ENCODE measurements at places on chromosomes 3 and 15.
A peak's percentile ranks its signal among the peaks of the same experiment; 100 is the strongest.

DNA sequence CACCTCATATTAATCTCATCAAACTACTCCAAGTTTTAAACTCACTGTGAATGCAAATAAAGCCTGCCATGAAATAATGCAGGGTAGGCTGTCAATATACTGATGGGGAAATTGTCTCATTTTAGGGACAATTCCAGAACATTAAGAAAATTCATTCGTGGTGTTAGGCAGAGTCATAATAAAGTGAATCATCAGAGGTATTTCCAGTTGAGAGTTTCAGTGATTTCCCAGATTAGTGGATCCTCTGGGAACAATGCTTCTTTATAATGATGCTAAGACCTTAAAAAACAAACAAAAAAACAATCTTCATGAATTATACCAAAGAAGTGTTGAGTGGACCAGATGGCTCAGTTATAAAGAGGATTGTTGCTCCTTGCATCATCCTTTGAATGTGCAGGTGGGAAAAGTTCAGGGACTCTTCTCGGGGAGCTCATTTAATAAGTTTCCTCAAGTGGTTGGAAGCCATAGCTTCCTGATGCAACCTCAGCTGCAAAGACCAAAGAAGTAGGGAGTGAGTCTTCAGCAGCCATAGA is 360.9 kb upstream of the TRIM42 start:
- DNase-seq, result no peak

DNA sequence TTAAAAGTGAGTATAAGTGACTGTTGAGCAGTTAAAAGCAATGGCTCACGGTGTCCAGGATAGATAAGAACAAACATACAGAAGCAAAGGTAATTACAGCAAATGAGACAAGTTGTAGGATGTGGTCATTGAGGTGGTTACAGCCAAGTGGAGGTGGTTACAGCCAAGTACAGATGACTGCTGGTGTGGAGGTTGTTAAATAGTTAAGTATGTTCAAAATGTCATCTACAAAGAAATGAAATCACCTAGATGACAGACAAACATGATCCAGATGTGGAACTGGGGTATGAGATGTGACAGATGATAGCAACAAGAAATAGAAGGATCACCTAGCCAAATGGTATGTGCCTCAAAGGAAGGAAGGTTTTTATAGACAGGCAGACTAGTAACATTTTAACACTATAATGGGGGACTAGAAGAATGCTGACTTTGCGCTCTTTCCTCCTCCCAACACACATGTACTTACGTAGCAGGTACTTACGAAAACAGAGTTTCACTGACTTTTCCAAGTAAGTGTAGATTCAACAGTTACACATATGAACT is 6.8 kb upstream of the ANKRD28 start:
- peak; percentile 12 for DNase-seq

DNA sequence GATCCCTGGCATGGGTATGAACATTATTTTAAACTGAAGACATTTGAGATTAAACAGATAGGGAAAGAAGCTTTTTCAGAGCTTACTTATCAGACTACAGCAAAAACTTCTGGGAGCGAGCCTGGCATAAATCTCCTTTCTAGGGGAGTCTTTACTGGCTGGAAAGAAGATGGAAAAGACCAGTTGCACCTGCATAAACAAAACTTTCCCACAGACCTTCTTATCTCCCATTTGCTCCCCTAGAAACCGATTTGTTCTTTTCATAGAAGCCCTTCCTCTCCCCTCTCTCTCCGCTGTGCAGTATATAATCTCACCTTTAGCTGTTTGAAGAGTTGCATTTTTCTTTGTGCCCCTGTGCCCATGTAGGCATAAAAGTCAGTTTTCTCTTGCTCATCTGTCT is 93.2 kb downstream of the CHRNA7 start:
- no peak for DNase-seq

DNA sequence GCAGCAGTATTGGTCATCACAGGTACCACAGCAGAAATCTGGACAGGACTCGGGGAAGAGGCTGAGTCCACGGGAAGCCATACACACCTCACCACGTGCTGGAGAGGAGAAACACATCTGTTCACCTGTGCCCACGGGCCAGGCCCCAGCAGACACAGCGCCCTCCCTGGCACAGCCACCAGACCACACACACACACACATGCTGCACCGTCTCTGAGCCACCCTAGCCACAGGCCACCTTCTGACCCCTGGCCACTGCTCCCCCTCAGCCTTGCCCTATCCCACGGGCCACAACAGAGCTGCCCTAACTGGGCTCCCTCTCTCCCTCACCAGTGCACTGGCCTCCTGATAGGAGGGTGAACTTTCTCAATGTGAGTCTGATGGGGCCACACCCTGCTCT is 2.8 kb downstream of the SHISA5 start:
- no peak for DNase-seq

- no peak for DNase-seq
Measured at GRCh38 chr15:72379856-72380430, 4.1 kb upstream of the HEXA start.

DNA sequence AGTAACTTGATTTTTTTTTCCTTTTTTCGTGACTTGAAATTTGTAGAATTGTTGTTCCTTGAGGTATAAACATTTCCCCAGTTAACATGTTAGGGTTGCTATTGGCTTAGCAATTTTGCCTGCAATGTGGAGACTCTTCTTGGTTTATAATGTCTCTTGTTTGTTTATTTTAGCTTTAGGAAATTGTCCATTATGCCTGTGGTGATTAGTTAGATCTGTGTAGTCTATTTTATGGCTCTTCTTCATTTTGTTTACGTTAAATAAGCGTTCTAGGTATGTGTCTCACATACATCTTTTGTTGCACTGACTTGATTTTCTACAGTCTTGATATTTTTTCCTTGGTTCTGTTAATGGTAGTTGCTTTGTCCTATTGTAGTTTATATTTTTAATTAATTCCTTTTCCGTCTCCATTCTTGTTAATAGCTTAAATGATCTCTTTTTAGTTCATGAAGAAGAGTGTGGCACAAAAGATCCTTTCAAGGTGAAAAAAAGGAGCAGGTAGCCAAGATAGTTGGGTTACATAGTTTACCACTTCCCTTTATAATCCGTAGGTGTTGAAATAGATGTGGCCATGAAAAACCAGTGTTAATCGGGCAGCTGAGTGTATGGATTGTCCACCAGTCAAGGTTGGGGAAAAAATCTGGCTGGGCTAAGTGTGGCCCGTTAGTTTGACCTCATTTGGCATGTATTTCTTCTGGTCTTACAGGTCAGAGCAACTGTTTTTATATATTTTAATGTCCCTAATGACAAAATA is 12.1 kb downstream of the IQGAP1 start:
- no peak for DNase-seq

DNA sequence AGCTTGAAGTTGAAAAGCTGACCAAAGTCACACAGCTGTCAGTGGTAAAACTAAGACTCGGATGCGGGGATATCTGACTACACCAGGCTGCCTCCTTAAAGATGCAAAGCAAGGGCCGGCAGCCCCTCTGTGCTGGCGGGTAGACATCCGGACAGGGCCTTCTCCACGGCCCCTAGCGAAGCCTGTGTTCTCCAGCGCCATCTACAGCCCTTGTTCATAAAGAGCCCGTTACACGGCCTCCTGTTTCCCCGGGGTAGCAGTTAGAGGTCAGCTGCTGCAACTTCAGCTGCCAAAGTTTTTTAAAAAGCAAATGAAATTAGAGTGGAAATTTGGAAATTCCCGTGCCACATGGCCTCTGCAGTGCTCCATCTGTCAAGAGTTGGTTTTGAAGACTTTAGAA is 383.0 kb downstream of the TBL1XR1 start:
- peak; percentile 73 for DNase-seq

DNA sequence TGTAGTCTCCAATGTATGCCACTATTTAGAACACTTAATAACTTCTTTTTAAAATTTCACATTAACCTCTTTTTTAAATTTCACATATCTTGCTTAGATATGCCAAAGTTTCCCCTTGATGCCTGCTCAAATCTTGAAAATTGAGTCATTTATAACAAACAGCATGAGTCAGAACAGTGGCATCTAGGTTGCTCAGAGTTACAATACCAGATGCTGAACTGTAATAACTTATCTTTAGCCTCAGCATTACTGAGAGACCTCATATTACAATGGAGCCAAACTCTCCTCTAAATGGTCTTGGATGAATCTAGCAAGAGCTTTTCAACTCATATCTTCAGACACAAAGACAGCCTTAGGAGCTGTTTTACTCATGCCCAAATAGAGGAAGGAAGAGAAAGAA is 439.3 kb upstream of the ARPP21 start:
- peak; percentile 83 for DNase-seq

- DNase-seq, result no peak
Measured at GRCh38 chr15:32833379-32833821, 115.6 kb downstream of the GREM1 start.

- DNase-seq, result no peak
Measured at GRCh38 chr15:96693990-96694517, 363.6 kb downstream of the NR2F2 start.

GRCh38 chr3:54941690-54942362 is 14.0 kb upstream of the LRTM1 start:
- DNase-seq, result no peak

DNA sequence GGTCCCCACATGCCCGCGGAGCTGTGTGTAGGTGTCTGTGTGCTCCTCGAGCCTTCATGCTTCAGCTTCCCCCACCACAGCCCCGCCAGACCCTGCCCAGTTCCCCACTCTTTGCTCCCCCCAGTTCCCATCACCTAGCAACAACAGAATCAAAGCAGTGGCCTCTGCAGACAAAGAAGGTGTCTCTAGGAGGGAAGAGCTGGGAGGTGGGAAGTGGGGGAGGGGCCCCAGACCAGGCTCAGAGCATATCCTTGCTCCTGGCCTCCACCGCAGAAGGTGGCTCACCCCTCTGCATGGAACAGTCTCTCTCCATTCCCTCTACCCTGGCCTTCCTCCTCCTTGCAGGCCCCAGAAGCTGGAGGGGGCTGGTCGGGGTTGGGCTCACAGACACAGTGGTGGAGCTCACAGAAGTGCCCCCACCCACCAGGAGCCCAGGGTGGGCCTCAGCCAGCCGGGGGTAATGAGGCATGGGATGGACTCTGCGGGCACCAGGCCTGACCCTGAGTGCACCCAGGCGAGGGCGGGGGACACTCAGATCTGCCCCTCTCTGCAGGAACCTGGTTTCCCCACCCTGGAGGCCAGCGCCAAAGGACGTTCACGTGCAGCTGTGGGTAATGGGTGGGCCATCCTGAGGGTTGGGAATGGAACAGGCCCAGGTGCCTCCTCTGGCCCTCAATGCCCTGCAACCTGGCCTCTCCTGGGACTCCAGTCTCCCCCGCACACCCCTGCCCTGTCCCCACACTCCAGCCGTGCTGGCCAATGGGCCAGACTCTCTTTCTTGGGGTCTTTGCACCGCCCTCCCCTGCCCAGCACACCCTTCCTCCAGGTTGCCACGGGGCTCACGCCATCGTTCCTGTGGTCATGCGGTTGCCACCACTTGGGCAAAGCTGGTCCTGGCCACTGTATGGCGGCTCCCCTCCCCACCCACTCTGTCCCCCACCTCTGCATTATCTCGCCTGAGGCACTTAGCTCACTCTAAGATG is 53.4 kb downstream of the TPRA1 start:
- no peak for DNase-seq

- no peak for DNase-seq
Measured at GRCh38 chr3:7962301-7962700, 539.3 kb upstream of the LMCD1 start.

- no peak for DNase-seq
Measured at GRCh38 chr15:71733122-71733521, 77.2 kb upstream of the NR2E3 start.

DNA sequence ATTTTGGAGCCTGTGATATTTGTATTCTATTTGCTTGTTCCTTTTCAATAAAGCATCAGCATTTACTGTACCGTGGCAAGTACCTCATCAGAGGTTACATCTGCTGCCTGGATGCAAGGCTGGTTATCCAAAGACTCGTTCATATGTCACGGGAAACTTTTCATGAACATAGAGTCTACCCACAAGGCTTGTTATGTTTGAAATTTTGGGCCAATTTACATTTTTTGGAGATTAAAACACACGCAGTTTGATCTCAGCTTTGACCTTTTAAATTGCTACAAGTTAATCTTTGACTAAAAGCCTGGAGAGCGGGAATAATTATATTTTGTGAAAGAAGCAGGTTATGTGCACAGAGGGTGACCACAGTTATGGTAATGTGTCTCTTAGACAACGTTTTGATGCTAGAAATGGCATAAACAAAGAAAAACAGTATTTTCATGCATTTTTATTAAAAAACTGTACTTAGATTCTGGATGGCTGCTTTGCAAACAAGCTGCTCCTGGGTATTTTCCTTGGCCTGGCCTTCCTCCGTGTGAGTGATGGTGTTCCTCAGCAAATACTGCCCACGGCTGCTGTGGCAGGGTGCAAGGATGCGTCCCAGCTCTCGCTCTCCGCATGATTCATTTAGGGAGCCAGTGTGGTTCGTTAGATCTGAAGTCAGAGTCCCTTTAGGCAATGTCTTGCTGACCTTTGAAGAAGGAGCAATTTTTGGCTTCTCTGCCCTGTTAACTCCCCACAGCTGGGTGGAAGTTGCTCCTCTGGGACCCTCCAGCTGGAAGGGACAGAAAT is 27.1 kb downstream of the CHST2 start:
- peak; percentile 33 for DNase-seq

GRCh38 chr3:14170531-14171159 is 7.8 kb downstream of the XPC start:
- no peak for DNase-seq

- peak; percentile 74 for DNase-seq
Measured at GRCh38 chr3:138049157-138049919, 39.4 kb downstream of the CLDN18 start.

DNA sequence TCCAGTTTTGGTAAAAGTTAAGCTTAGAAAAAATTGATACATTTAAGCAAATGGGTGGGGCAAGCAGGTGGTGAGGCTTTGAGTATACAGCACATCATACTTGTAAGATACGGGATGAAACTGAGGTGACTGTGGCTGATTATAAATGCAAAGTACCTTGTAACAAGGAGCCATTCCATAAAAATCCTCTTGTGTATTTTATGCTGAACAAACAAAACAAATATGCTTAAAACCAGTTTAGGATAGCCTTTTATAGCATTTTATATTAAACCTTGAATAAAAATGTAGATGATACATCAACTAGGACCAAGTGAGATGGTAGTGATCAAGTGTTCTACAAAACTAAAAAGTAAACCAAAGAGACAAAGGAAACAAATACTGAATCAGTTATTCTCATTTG is 3.4 kb downstream of the PLSCR1 start:
- no peak for DNase-seq

DNA sequence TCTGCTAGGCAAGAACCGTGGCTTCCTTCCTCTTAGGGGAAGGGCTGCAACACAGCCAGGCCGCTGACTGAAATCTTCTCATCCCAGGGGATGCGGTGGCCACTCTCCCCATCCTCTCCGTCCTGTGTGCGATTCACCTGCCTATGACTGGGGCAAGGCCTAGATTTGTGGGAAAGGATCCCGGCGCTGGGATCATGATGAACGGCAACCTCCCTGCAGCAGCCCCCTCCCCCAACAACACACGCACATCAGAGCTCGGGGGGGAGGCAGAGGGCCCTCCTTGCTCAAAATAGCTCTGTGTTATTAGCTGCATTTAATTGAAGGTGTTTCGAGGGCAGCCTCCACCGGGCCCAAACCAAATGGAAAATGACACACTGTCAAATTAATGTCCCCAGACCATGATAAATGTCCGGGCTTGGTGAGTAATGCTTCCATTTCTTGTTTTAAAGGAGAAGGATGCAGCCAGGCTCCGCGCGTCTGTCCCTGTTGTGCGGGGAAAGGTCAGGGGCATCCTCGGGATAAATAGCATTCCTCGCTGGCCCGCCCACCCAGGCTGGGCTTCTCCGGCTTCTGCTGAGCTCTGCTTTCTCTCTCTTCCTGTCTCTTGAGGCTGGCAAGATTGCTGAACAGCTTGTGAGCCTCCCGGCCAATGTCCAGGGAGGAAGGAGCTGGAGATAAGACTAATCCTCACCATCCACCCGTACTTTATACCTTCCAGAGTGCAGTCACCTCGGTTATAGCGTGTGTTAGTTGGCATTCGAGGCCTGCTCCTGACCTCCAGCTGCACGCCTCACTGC is 56.4 kb upstream of the TLE3 start:
- no peak for DNase-seq
